ENCODE measurements at places on chromosomes 13 and 19.

DNA sequence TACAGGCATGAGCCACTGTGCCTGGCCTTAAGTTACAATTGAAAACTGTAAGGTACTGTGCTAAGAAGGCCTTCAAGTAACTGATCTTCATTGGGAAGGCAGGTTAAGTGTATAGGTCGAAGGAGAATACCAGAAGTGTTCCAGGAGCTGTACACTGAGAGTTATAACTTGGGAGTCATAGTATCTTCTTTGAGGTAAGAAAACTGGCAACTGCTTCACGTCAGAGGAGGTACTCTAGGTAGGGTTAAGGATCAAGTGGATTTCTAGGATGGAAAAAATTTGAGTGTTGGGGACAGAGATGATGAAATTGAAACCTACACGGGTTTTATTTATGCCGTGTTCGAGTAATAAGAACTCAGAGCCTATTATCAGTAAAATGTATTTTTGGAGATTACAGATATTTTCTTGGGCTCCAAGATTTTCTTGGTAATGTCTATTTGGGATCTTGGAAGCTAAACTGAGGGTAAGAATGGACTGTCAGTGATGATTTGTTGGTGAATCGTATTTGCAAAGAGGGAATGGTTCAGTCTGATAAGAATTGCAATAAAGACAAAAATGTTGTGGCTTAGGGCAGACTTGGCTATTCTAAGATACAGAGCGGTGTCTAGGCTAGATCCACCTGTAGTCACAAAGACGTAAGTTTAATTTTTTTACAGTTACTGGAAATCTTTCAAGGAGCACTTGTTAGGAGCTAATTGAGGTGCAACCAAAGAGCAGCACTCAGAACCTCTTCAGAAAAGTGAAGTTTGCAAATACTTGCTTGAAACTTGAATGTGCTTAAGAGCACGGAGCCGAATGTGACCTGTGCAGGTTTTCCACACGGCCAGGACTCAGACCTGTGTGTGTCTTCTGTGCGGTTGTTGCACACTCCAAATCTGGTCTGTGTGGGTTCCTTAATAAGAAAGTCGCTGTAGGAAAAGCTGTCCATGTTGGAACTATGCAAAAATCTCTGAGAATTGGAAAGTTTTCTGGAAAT lies 102.5 kb downstream of the URI1 start:
- no peak for DNase-seq

GRCh38 chr19:14467816-14468215 lies 7.3 kb downstream of the PTGER1 start:
- no peak for DNase-seq

GRCh38 chr19:58578012-58578925 lies 5.1 kb upstream of the MZF1 start:
- no peak for DNase-seq

DNA sequence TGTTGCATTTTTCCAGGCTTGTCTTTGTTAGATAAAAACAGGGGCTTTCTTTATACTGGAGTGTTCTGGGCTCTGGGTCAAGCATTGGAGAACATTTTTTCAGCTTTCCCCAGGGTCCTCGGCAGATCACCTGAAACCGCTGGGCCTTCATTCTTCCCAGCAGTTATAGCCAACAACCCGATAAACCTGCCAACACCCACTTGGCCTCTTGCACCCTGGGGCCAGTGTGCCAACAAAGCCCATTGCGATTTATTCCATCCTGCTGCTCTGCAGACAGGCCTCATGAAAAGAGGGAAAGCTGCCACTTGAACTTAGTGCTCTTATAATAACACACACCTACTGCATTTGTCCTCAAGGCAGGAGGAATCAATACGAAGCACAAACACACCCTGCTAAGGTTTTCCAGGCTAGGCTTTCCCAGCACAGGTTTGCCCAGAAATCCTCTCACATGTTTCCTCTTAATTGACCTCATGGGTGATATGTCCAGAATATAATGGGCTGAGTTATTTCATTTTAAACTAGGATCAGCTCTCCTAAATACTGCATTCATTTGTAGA lies 669.3 kb downstream of the LIG4 start:
- DNase-seq: no peak

- DNase-seq: no peak
These were observed 24.0 kb upstream of the TEX29 start for GRCh38 chr13:111296417-111296816.

DNA sequence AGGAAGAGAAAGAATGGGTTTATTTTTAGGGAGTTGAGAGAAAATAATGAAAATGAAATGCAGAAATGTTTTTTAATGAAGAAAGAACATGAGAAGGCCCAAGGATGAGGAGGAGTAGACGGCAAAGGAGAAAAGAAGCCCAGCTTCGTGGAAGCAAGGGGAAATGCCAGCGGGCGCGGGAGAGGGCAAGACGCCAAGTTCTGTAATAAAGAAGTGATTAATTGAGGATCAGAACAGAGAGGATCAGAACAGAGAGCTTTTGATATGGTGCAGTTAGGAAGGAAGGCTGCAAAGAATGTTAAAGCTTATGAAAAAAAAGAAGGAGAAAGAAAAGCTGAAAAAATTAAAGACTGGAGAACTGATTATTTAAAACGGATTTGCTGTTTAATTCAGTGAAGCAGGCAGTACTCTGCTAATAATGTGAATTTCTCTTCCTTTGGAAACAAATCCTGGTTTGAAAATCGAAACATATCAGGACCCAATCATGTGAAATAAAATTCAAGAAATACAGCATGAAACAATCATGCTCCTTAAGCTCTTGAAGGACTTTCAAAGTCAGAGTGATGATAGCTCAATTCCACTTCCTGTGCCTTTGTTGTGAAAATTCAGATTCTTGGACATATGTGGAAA lies 99.3 kb upstream of the SOX1 start:
- no peak for DNase-seq

GRCh38 chr19:40091205-40092129 lies 724 bp upstream of the ZNF780A start:
- no peak for DNase-seq

GRCh38 chr19:49690656-49691242 lies at the start of gene CPT1C:
CPT1C (plus strand) TSS chr19:49691116; CDS start chr19:49692253, 1,137 bp downstream.
- DNase-seq: peak; percentile 81

DNA sequence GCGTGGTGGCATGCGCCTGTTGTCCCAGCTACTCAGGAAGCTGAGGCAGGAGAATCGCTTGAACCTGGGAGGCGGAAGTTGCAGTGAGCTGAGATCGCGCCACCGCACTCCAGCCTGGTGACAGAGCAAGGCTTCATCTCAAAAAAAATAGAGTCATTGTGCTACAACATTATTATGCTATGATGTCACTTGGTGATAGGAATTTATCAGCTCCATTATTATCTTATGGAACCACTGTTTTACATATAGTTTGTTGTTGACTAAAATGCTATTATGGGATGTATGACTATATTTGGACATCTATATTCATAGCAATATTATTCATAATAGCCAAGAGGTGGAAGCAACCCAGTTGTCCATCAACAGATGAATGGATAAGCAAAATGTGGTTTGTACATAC lies 26.4 kb upstream of the SLC7A1 start:
- no peak for DNase-seq

DNA sequence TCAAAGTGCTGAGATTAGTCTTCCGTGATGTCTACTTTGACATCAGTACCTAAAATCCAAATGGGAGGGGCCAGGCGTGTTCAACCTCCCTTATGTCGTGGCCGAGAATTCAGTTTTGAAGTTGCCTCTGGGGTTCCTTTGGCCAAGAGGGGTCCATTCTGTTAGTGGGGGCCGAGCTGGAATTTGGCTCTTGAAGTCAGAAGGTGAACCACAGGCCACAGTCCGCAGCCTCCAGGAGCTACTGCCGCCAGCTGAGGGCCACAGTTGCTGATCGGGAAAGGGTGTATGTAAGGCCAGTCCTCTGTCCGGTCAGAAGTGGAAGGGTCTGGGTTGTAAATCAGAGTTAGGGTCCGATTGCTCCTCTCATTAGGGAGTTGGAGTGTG lies 31.0 kb downstream of the ATP11A start:
- no peak for DNase-seq

GRCh38 chr13:44974056-44974793 lies 15.0 kb downstream of the NUFIP1 start:
- DNase-seq: no peak

DNA sequence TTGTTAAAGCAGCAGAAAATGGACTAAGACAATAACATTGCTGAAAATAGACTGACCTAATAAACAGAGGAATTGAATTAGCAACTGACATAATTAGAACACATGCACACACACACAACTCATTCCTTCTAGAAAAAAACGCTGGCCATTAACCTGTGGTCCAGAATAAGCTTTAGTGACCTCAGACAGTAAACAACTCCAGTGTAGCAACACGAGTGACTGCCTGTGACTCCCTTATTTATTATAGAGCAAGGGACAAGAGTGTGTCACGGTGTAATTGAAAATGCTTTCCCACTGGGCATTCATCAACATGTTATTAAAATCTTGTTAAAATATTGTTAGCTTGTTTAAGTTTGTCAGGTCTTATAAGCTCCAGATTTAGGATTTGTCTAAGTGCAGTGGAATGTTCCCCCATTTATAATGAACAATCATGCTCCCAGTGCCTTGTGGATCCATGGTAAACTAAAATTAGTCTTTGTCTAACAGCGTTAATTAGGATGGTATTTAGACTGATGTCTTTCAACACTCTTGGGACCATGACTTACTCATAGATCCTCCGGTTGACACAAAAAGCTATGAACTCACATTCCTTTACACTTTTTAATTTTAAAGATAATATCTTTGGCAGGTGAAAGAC lies 111.7 kb upstream of the IRS2 start:
- no peak for DNase-seq

GRCh38 chr19:38068826-38069225 lies 155.2 kb downstream of the DPF1 start:
- DNase-seq: no peak

DNA sequence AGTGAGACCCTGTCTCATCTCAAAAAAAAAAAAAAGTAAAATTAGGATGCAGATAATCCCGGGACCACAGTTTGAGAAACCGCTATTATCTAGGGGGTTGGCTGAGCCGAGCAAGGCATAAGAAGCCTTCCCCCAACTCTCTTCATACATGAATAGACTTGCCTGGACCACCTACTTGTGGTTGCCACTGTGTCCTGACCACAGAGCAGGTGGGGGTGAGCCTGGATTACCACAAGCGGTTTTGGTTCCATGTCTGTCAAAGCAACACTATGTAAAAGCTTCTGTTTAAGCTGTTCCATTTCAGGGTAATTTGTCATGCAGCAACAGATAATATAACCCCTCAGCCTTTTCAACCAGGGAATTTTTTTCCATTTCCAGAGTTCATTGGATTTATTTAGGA lies 3.3 kb upstream of the NAPA start:
- DNase-seq: no peak

- no peak for DNase-seq
These were observed 32.2 kb upstream of the TM9SF2 start for GRCh38 chr13:99469041-99469440.

DNA sequence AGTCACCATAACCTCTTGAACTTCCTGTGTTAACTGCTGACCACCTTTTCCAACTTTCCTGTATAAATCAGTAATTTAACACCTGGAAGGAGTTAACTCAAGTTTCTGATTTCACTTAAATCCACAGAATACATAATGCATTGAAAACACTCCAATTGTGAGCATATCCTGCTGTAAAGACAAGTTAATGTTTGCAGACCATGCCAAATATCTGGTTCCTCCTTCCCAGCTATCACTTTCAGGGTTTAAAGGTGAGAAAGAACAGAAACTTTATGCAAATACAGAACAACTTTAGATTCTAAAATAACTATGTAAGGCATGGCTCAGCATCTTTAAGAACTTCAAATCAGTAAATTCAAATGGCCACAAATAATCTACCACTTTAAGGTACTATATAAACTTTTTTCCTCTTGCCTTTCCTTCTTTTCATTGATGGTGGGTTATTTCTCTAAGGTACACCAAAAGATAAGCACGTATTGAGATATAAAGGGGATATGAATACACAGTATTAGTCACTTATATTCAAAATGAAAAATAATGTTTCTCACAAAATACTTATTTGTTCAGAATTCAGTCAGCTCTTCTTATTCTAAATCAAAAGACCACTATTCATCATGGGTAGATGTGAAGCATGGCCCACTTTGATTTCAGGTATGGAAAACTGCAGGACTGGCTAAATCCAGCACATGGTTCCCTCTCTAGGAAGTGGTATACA lies 6.6 kb upstream of the TPTE2 start:
- no peak for DNase-seq

DNA sequence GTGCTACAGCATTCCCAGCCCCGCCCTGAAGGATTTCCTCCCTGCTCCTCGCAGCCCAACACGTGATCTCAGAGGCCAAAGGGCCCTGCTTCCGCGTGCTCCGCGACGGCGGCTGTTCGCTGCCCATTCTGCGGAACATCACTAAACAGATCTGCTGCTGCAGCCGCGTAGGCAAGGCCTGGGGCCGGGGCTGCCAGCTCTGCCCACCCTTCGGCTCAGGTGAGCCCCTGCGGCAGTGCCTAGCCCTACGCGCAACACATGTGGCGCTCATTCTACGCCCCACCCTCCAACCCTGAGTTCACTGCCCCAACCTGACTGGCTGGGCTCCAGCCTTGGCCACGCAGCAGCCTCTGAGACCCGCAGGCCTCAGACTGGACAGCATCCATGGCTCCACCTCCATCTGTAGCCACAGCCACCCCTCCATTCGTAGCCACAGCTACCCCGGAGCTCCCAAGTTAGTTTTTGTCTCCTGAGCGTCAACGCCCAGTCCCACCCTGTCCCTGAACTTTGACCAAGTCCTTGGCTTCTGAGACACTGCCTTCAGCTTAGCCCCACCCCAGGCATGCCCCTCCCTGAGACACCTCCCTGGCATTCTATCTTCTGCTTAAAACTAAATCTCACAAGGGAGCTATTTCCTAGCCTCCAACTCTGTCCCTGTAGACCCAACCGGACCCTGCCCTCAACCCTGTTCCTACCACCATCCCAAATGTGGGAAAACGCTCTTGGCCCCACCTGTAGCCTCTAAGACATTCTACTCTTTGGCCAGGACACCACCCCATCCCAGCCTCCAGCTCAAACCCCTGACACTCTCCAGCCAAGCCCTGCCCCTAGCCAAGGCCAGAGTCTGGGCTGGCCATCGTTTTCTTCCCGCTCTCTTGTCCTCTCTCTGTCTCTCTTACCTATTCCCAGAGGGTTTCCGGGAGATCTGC lies 6.4 kb downstream of the LTBP4 start:
- no peak for DNase-seq

GRCh38 chr13:28707629-28708427 lies 10.9 kb downstream of the SLC46A3 start:
- DNase-seq: no peak

DNA sequence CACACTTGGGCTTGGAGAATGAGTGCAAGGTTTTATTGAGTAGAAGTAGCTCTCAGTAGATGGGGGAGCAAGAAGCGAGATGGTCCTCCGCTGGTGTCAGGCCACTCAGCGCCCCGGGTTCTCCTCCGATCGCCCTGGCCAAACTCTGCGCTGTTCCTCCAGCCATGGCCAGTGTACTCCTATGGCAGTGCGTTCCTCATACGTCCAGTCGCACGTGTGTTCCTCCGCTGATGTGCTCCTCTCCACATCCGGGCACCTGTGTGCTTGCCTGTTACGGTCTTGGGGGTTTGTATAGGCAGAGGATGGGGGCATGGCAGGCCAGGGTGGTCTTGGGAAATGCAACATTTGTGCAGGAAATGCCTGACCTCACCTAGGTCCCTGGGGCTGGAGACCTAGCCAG lies 1899.4 kb downstream of the PCDH9 start:
- DNase-seq: no peak

GRCh38 chr19:42165146-42165545 lies 32.9 kb upstream of the POU2F2 start:
- no peak for DNase-seq

GRCh38 chr13:39036212-39036611 lies 1.7 kb downstream of the PROSER1 start:
- DNase-seq: no peak
